ENCODE measurements at places on chromosomes 6 and 20.

- DNase-seq = no peak
Observed at GRCh38 chr6:97059473-97059872, 134.9 kb downstream of the KLHL32 start.

DNA sequence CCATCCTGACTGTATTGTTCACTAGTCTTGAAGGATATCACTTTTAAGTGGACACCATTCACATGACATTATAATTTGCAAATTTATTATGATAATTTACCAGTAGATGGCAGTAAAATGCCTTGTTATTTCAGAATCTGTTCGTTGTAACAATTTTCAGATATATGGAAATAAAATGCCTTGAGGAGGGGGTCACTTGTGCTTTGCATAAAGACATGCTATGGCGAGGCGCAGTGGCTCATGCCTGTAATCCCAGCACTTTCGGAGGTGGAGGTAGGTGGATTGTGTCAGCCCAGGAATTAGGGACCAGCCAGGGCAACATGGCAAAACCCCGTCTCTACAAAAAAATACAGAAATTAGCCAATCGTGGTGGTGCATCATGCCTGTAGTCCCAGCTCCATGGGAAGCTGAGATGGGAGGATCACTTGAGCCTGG, 9.0 kb upstream of the NCOA6 start:
- no peak for DNase-seq

GRCh38 chr6:34816635-34817301, 24.9 kb downstream of the BLTP3A start:
- no peak for DNase-seq

DNA sequence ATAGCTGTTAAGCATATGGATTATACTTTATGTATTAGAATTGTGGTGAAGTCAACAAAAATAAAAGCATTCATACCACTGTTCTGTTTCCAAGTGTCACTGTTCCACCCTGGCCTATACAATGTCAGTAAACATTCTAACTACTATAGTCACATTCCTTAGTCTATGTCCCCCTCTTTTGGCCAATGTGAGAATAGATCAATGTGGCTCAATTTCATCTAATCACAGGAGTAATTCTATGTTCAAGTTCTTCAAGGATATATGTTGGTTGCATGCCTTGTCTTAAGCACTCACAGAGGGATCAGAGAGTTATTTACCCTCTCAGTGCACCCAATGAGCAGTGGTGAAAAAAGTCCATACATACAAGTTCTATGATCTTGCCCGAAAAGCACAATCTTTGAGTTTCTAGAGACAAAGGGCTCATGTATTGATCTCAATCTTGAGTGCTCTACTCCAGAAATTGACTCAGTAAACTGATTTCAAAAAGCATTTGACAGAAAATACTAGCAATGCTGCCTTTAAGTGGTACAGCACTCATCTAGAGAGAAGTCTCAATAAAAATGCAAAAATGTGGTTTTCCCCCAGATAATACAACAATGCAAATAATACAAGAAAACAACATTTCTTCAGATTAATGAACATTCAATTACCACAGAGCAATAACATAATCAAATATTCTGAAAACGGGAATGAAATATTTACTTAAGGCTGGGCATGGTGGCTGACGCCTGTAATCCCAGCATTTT, 16.5 kb downstream of the SMLR1 start:
- DNase-seq = no peak

GRCh38 chr6:31002471-31002870, 7.8 kb upstream of the MUC22 start:
- DNase-seq = no peak

DNA sequence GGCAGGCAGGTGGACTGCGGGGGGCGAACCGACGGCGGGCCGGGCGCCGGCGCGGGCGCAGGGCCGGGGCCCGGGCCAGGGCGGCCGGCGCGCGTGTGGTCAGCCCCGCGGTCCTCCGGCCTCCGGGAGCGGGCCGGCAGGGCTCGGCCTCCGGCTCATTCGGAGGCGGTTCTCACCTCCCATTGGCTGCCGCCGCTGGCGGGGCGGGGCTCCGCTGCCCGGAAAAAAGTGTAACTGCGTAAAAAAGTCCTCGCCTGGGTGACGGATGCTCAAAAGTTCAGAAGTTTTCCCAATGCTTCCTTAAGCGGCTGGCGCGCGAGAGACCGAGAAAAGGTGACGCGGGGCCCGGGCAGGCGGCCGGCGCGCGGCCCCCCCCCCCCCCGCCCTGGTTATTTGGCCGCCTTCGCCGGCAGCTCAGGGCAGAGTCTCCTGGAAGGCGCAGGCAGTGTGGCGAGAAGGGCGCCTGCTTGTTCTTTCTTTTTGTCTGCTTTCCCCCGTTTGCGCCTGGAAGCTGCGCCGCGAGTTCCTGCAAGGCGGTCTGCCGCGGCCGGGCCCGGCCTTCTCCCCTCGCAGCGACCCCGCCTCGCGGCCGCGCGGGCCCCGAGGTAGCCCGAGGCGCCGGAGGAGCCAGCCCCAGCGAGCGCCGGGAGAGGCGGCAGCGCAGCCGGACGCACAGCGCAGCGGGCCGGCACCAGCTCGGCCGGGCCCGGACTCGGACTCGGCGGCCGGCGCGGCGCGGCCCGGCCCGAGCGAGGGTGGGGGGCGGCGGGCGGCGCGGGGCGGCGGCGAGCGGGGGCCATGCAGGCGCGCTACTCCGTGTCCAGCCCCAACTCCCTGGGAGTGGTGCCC, at the start of gene FOXC1:
FOXC1 (plus strand) TSS at position 268 of the 849 bp plus-strand sequence; CDS start at position 799, 531 bp downstream.
- peak; percentile 77 for DNase-seq

DNA sequence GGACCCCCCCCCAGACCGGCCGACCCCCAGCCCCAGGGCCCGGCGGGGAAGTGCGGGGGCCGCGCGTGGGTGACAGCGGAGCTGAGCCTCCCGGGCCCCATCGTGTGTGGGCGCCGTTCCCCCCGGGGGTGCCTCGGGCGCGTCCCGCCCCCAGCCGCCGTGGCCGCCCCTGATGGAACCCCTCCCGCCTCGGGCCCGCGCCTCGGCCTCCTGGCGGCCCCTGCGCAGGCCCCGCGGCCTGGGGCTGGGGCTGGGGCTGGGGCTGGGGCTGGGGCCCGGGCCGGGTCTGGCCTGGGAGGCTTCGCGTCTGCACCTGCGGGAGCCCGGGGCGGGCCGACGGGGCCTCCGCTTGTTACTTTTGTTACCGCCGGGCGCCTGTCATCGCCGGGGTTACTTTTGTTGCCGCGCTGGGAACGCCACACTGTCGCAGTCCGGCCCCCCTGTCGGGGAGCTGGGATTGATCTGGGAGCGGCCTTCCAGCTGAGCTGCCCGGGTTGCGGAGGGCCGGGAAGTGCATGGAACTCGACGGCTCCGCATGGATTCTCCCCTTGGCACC, 598 bp downstream of the OGFR start:
- no peak for DNase-seq

- no peak for DNase-seq
Observed at GRCh38 chr6:16360365-16360764, 122.0 kb downstream of the GMPR start.

DNA sequence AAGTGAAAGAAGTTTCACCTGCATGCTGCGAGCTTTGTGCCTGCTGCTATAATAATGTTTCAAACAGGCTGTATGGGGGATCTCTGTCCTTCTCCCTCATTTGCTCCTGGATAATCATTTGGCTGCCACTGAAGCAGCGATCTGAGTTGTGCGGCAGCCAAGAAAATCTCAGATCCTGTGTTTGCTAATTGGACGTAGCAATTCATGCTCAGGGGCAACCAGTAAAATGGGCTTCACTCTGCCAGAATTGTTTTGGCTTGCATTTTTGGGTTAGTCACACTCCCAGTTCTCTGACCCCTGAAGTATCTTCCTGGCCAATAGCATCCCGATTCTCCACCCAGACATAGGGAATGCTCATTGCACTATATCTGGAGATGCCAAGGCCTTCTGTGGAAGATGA, 13.7 kb upstream of the STXBP5 start:
- DNase-seq = no peak

DNA sequence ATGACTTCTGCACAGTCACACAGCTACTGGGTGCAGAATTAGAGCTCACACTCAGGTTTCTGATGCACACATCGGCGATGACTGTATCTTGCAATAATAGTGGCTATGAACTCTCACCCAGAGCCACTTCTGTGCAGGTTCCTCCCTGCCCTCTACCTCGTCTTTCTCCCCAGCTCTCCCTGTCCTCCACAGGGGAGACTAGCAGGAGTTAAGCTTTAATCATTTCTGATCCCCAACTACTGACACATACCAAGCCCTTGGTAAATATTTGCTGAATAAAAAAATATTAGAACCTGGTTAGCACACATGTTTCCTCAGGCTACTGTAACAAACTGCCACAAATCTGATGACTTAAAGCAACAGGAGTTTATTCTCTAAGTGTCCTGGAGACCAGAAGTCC, 222.7 kb upstream of the FOXA2 start:
- no peak for DNase-seq

DNA sequence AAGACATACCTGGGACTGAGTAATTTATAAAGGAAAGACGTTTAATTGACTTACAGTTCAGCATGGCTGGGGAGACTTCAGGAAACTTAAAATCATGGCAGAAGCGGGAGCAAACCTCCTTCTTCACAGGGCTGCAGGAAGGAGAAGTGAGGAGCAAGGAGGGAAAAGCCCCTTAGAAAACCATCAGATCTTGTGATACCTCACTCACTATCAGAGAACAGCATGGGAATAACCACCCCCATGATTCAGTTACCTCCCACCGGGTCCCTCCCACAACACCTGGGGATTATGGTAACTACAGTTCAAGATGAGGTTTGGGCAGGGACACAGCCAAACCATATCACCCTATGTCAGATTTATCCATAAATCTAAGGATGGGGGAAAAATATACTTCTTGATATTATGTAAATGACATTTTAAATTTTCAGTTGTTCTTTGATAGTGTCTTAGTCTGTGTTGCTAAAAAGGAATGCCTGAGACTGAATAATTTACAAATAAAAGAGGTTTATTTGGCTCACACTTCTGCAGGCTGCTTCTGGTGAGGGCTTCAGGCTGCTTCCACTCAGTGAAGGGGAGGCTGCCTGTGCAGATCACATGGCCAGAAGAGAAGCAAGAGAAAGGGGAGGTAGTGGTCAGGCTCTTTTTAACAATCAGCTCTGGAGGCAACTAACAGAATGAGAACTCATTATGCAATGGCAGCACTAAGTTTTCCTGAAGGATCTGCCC, 1.2 kb upstream of the MCM9 start:
- DNase-seq = no peak

- DNase-seq = no peak
Observed at GRCh38 chr6:86791476-86791875, 145.9 kb upstream of the HTR1E start.

GRCh38 chr20:45427236-45428149, 11.6 kb downstream of the PIGT start:
- DNase-seq = no peak
